ENCODE measurements at places on chromosomes 11 and 22.
A peak's percentile ranks its signal among the peaks of the same experiment; 100 is the strongest.

GRCh38 chr11:92396133-92396532, 171.5 kb downstream of the FAT3 start:
- no peak for DNase-seq

DNA sequence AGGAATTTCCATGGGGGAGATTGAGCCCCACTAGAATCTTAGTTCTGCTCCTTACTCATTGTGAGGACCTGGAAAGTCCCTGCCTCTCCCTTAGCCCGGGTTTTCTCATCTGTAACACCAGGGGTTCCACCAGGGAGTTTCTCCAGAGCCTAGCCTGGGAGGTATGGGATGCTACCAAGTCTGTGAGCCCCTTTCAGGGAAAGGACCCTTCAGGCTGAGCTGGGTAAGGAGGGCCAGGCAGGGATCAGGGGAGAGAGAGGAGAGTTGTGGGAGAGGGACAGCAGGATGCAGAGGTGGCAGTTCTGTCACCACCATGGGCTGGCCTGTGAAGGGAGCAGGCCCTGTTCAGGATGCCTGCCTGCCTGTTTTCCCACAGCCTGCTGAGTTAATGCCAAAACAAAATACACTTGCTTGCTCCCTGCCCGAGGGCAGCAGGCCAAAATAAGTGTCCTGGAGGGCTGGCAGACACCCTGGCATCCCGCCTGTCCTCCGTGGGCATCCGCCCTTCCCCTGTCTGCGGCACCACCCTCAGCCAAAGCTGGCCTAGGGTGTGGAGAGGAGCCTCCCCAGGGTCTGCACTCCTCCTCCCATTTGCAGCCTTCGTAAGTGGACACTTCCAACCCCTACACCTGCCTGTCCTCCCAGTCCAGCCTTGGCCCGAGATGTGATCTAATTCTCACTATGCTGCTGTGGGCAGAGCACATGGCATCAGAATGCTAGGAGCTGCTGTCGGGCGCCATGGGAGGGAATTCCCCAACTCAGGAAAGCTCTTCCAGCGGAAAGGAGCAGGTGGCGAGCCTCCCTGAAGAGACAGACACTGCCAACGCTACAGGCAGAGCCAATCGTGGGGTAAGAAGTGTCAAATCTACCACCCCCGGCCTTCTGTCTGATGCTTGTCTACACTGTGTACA, 5.9 kb upstream of the FCHSD2 start:
- no peak for DNase-seq

- DNase-seq = no peak
These were observed 314.2 kb downstream of the RAB38 start for GRCh38 chr11:87861030-87861429.

DNA sequence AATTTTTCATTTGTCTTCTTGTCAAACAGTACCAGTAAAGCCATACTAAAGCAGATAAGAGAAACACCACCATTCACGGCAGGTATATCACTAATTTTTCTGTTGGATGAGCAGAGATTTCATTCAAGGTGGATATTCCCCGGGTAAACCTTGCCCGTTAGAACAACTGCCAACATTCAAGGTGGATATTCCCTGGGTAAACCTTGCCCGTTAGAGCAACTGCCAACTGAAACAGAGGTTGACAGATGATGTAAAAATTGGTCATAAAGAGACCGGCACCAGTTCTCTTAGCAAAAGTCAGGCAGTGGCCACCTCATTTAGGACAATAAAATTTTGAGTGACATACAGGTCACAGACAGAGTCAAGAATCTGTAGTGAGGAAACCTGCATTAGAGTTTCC, 423.4 kb upstream of the SYN3 start:
- DNase-seq = no peak

DNA sequence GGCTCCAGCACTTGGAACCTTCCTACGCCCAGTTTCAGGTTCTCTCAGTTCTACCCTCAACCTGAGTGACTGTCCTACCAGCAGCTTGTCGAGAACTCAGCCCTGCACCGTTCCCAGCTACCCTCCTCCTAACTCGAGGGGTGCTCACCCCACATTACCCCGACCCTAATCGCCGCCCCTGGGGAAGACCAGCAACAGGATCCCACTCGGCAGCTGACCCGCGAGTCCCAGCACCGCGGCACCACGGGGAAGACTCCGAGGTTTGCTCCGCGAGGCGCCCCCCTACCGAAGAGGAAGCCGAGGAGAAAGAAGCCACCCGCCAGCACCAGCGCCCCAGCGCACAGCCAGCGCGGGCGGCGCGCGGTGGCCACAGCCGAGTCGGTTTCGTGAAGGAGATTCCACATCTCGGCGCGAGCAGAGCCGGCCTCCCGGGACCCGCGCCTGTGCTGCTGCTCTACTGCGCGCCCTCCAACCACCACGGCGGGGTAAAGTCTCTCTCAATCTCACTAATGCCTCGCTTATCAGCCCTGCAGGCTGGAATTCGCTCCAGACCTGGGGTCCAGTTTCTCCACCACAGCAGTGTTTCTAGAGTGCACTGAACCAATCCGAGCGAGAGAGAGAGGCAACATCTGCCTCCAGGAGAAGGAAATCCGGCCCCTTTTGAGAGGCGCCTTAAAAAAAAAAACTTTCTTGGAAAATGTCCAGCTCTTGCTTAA, at the start of gene FOLH1:
Gene FOLH1 (minus strand): TSS at position 597 of the 716 bp plus-strand sequence. CDS start 193 bp downstream, at position 404.
- no peak for DNase-seq

DNA sequence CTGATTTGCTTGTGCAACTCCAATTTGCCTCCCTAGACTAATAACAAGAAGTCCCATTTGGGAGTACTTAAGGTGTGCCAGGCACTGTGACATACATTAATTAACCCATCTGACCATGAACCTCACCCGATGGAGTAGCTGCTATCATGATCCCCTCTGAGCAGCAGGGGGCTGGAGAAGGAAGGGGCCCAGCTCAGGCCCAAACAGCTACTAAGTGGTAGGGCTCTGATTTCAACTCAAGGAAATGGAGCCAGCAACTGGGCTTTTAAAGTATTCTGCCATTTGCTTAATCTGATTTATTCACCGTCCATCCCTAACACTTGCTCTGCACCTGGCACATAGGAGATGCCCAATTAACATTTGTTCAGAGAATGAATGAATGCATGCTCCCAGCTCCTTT, 1.2 kb downstream of the CRYBB1 start:
- no peak for DNase-seq

- DNase-seq = no peak
These were observed 18.4 kb downstream of the KCNQ1 start for GRCh38 chr11:2462986-2463765.

DNA sequence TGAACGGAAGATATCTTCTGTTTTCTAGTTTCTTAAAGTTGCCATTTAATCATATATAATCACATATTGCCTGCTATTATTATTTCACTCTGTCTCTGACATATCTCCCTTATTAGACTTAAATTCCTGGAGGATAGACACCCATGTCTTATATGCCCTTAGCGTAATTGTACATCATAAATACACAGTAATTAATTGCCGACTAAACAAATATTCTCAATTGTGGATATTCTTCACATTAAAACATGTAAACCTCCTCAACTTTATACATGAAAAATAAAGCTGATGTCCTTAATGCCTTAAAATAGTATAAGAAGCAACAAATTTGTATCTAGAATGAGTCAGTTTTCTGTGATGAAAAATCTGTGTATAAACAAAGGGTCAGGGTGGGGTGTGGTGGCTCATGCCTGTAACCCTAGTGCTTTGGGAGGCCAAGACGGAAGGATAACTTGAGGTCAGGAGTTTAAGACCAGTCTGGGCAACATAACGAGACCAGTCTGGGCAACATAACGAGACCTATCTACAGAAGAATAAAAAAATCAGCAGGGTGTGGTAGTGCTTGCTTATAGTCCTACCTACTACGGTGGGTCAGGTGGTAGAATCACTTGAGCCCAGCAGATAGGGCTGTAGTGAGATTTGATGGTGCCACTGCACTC, 6.1 kb downstream of the ZDHHC13 start:
- DNase-seq = no peak

- DNase-seq = no peak
These were observed 105.1 kb downstream of the FEZ1 start for GRCh38 chr11:125390946-125391345.

DNA sequence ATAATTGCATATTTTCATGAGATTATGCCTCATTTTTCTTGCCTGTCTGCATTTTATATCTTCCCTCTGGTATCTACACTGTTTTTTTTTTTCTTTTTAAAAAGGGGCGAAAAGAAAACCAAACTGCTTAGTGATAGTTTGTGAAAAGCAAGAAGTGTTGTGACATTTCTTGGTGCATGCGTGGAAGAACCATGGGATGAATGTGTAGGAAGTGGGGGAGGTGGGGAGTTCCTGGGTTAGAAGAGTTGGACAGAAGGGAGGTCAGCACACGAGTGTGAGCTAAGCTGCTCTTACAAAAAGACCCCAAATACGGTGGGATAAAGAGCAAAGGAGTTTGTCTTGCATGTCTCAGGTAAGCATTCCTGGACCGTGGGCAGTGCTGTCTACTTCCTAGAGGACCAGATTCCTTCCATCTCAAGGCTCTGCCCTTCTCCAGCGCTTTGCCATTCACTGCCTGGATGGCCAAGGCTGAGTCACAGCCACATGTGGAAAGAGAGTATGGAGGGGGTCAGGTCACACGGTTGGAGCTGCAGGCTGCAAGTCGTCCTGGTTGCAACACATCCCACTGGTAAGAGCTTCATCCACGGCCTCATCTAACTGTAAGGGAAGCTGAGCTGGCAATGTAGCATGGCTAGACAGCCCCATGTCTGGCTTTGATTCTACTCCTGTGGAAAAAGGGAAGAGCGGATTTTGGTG, 300.6 kb downstream of the DDX10 start:
- DNase-seq = no peak

DNA sequence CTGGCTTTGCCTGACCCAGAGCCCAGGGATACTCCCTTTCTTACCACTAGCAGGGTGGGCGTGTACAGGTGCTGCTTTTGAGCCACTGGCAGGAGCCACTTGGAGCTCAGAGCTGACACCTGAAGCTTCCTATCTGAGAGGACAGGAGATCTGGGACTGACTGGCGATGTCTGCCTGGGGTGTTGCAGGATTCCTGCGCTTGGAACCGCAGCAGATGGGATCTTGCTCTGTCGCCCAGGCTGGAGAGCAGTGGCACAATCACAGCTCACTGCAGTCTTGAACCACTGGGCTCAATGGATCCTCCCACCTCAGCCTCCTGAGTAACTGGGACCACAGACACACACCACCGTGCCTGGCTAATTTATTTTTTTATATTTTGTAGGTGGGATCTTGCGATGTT, 17.7 kb downstream of the GP1BB start:
- no peak for DNase-seq

DNA sequence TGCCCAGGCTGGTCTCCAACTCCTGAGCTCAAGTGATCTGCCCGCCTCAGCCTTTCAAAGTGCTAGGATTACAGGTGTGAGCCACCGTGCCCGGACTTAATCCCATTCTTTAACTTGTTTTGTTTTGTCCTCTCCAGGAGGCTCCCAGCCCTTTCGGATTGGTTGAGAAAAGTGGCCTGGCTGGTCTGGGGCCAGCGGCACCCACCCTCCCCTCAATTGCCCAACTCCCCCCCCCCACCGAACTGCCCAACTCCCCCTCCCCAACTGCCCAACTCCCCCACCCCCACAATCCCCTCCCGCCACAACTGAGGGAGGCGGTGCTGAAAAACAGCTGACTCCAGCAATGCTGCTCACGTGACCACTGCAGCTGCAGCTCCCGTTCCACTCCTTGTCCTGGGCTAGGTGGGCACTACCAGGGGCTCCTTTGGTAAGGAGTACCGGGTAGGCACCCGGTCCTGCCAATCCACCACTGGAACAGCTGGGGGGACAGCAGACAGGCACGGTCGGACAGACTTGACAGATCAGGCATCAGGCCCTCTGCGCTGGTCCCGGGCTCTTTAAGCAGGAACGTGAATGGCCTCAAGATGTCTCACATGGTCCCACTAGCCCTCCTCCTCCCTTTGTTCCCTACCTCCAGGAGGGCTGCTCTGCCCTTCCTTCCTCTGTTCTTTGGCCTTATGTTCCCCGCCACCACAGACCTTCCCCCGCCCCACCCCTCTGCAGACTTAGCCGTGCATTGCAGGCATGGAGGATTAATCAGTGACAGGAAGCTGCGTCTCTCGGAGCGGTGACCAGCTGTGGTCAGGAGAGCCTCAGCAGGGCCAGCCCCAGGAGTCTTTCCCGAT, at the start of gene TCN2:
Gene TCN2 (plus strand): TSS at position 720 of the 845 bp plus-strand sequence. CDS start 158 bp downstream, outside the sequence.
- DNase-seq = peak; percentile 60

DNA sequence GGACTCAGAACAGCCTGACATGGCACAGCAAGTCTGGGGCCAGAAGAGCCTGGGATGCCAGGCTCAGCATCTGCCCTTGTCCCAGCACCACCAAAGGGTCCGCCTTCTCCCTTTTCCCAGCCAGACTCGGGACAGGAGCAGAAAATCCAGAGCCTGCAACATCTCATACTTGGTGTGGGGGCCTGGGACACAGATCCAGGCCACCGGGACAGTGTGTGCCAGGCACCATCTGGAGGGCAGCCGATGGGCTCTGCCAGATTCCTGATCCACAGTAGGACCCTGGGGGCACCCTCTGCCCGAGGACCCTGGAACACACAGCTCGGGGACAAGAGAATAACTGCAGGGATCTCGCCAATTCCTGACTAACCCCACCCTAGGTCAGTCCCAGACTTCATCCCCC, 67.7 kb downstream of the PHF21B start:
- no peak for DNase-seq

- DNase-seq = no peak
These were observed 17.0 kb downstream of the HMGXB4 start for GRCh38 chr22:35274154-35274871.

DNA sequence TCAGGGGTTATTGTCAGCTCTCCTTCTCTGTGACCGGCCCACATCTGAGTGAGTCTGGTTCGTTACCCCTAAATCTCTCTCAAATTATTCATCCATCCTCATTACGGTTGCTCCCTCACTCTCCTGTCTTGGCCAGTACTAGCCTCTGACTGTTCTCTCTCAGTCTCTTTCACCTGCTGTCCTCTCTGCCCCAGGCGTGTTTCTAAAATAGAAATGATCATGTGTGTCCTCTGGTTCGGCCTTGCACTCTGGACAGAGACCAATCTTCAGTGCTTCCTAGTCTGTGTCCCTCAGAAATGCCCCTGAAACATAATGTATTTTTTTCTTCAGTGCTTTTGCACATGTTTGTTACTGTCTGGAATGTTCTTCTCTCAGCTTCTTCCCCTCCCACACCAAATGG, 4.9 kb downstream of the PSMD13 start:
- no peak for DNase-seq

GRCh38 chr11:38460896-38461295, 1862.9 kb upstream of the RAG2 start:
- DNase-seq = no peak

- DNase-seq = no peak
These were observed 8.3 kb downstream of the TRIM29 start for GRCh38 chr11:120129570-120129969.

- DNase-seq = no peak
These were observed 10.0 kb downstream of the RRP7A start for GRCh38 chr22:42509548-42509947.

DNA sequence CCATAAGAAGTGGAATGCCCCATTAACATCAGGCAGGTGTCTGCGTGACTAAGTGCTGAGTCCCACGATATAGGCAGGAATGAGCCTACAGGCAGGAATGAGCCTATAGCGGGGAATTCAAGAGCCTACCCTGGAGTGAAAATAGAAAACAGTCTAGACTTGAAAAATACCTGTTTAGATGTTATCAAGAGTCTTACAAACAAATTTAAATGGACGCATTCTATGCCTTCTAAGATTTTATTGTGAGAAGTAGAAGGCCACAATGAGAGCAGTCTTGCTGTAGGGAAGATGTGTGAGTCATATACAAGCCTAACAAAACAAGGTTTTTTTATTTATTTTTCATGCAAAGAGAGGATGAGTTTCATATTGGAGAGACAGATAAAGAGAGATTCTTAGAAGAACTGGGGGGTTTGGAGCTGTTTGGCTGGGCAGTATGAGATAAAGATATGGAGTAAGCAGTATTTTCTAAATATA, 200.8 kb upstream of the ZC3H12C start:
- DNase-seq = no peak

- DNase-seq = no peak
These were observed 17.0 kb downstream of the NEAT1 start for GRCh38 chr11:65439331-65440181.
